ENCODE measurements at places on chromosomes 2 and 18.

DNA sequence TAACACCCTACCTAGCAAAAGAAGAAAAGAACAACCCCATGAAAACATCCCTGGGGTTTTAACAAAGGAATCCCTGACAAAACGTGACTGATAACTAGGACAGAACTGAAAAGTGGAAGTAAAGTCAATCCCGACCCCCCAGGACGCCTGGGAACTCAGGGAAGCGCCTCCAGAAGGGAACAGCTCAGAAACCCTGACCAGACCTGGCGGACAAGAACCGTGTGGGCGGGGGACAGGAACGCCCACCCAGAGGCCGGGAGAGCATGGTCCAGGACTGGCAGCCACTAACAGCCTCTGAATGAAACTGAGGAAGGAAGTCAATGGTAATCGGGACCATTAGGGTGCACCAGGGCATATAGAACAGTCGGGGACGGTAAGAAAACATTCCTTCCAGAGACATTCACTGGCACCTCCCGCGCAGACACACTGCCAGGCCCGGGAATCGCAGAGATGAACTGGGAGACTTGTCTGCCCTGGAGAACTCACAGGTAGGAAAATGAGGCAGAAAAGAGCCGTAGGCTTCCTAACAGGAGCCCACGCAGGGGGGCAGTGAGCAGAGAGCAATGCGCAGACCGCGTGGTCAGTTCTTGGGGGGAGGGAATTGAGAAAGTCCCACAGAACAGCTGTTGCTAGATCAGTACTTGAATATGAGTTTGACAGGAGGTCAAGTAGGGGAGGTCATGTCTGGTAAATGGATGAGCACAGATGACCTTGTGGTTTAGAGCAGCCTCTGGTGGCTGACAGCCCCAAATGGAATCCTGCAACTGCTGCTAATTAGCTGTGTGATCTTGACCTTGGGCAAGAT is 1.3 kb upstream of the TBC1D8 start:
- DNase-seq = peak; percentile 39

GRCh38 chr2:214135966-214136365 is 274.9 kb upstream of the VWC2L start:
- no peak for DNase-seq

GRCh38 chr2:54858021-54858681 is 134.7 kb downstream of the EML6 start:
- DNase-seq = no peak

- no peak for DNase-seq
Observed at GRCh38 chr18:50986360-50987087, 18.7 kb downstream of the ELAC1 start.

DNA sequence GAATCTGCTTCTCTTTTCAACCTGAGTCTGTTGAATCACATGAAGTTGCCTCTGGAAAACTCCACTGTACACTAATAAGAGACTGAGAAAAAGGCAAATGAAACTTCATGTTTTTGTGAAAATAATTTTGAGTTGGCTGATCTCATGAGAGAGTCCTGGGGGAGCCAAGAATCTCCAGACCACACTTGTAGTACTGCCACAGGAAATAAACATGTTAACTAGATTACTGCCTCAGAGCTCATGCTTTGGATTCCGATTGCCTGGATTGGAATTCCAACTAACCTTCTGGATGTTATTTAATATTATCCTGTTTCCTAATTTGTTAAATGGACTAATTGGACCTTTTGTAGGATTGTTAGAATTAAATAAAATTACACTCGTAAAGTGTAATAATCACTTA is 25.2 kb downstream of the NUP35 start:
- no peak for DNase-seq

DNA sequence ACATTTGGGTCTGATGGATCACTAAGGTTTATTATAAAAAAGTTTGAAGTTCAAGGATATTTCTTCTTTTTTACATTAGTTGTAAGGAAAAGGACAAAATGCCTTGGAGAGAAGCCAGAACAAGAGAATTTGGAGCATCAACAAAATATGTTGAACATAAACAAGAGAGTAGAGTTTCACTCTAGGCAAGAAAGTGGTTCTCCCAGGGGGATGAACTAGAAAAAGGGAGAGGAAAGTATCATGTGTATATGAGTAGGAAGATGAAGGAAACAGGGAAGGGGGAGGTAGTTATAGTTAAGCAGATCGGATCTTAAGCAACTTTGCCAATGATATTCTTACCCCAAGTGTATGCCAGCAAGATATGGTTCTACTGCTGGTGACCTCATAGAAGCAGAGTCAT is 63.8 kb upstream of the GALNT3 start:
- no peak for DNase-seq

- no peak for DNase-seq
Observed at GRCh38 chr2:6749962-6750361, 115.7 kb downstream of the CMPK2 start.

DNA sequence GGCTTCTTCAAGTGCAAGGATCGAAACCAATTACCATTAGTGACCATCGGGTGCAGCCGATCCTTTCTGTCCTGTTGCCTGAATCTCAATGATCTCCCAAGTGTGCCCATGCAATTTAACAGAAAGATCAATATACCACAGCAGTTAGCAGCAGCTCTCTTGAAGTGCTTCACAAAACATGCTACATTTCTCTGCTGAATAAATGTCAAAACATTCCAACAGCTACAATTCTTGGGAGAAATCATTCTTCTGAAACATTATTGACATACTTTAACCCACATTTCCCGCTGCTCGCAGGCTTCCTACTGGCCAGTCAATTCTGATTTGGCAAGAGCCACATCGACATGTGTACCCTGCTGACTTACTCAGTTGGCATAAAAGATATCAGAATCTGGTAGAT is 907.7 kb downstream of the TMEM182 start:
- no peak for DNase-seq

- peak; percentile 11 for DNase-seq
Observed at GRCh38 chr2:169928463-169928864, 101.2 kb downstream of the UBR3 start.

DNA sequence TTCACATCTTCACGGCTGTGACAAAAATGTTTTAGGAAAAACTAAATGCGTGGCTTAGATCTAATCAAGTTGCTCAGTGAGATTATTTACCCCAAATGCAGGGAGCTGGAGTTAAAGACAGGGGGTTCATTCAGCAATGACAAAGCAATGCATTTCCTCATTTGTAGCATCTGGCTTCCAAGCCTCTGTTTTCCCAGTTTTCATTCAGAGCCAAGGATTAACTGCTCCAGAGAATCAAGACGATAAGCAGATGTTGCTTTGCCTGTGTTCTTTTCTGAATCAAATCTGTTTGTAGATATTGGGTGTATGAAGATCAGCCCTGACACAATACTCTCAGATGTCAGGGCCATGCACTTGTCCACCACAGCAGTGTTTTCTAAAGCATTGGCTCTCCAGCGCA is 147.4 kb upstream of the SIX2 start:
- no peak for DNase-seq

- peak; percentile 50 for DNase-seq
Observed at GRCh38 chr18:58862851-58863538, 1.7 kb upstream of the ZNF532 start.

GRCh38 chr18:30623401-30624065 is 419.0 kb downstream of the DSC3 start:
- DNase-seq = no peak

GRCh38 chr2:179965291-179966258 is 41.5 kb downstream of the CWC22 start:
- no peak for DNase-seq

DNA sequence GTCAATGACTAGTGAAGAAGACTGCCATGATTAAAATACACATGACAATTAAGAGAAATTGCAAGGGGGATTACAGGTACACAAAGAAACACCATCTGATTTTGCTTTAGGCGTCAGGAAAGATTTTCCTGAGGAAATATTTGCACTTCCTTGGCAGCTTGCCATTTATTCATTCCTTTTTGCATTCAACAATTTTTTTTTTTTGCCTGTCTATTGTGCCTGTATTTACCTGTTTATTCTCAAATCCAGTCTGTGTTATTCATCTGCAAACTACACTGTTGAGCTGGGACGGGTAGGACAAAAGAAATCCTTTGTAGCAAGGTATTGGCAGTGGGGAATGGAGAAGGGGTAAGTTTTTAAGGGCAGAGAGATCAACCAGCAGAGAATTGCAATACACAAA is 31.8 kb downstream of the SMAD2 start:
- no peak for DNase-seq

GRCh38 chr2:173058097-173058496 is 17.5 kb upstream of the MAP3K20 start:
- DNase-seq = no peak

GRCh38 chr2:40851661-40852060 is 399.8 kb upstream of the SLC8A1 start:
- no peak for DNase-seq

- DNase-seq = no peak
Observed at GRCh38 chr2:60215386-60215901, 338.0 kb downstream of the BCL11A start.

GRCh38 chr2:28707592-28707991 is 44.0 kb upstream of the PPP1CB start:
- DNase-seq = no peak

DNA sequence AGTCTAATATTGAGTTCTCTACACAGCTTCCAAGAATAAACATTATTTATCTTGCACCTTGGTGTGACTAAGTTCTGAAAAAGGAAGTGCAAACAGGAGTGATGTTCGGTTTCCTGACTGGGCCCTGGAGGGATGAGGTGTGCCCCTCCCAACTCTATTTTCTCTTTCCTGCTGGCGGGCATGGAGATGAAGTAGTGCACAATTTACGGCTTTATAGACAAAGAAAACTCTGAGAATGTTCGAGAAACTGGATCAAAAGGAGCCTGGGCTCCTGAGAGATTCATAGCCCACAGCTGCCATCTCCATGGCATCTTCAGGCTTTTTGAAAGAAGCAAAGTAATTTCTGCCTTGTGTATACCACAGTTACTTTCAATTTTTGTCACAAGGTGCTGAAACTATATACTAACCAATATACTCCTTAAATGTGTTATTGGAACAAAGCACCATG is 22.3 kb downstream of the LRATD1 start:
- DNase-seq = no peak
